IMR-90 (cell line): ENCODE measurements at places on chromosomes 1 and 21.

DNA sequence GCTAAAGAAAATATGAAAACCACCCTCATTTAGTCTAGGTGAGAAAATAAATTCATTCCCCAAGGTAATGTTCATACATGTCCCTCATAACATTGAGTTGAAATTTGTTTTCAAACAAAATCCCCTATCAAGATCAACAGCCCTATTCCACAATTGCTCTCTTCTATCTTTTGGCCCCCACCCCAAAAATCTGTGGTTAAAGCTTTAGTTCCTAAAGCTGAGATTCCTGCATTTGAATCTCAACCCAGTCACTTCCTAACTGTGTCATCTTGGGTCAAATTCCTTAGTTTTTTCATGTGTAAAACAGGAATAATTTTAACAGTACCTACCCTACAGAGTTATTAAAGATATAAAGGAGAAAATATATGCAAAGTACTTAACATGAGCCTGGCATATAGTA lies 22.0 kb downstream of the KIAA0319L start:
- peak; percentile 7 for DNase-seq

DNA sequence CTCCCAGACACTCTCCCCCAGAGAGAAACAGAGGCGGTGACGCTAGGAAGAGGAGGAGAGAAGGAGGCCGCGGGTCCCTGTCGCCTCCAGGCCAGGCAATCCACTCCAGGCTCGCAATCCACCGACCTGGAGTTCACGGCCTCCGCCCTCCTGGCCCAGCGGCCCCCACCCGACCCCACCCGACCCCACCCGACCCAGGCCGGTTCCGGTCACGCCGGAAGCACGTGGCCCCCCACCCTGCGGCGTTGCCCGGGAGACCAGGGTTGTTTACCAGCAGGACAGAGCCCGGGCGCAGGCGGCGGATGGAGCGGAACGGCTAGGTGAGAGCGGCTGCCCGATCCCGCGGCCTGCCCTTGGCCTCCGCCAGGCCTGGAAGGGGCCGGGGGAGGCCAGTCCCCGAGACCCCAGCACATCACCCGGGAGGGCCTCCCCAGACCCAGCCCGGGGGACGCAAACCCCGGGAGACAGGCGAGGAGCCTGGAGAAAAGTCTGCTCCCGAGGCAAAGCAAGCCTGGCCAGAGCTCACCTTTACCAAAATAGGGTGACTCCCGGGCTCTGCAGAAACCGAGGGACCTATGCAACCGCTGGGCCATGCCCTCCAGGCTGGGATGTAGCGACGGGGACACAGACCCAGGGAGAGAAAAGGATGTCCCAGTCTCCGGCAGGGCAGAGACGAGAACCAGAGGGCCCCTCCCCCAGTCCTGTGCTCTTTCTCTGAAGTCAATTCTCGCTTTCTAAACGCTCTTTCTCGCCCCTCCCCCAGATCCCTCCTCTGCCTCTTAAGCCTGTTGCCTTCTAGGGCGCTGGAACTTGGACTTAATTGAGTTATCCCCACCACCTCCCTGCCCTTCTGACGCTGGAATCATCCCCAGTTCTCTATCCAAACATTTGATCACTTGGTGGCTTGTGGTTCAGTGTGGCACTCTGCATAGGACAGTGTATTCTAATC lies at the start of the genes PLA2G2C and UBXN10:
Gene PLA2G2C (minus strand): TSS at position 685 of the 949 bp plus-strand sequence. CDS start 9,155 bp downstream, outside the sequence.
Gene UBXN10 (plus strand): TSS at position 263 of the 949 bp plus-strand sequence. CDS start 4,466 bp downstream, outside the sequence.
- no peak for DNase-seq

- no peak for DNase-seq
Measured at GRCh38 chr1:94384485-94385265, 33.5 kb upstream of the ABCD3 start.

DNA sequence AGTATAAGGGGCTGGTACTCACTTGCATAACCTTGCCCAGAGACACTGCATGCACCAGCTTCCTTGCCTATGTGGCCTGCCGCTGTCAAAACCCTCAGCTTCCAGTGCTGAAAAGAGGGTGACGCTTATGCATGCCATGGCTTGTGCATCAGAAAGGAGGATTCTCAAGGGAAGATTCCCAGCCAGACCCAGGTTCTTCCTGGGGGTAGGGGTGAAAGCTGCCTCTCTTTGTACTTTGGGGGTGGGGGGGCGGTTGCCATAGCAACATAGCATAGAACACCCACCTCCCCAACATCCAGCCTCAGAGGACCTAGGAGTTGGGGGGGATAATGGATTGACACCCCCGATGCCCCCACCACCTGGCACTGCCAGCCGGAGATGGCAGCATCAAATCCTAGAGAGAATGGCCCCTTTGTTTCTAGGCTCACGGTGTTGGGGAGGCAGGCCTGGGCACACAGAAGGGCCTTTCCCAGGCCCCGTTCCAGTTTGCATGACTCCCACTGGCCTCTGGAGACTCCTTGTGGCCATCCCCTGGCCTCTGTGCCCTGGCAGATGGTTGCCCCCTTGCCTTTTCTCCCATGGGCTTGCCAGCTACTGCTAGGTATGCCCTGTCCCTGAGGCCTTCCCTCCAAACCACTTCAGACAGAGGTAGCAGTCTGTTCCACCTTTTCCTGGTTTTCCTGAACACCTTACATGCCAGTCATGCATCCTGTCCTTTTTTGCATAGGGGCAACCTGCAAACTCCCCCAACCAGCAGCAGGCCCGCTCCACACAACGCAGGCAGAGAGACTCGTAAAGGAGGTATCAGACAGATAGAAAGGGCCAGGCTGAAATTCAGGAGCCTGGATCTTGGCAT lies 44.6 kb downstream of the RHBG start:
- no peak for DNase-seq

DNA sequence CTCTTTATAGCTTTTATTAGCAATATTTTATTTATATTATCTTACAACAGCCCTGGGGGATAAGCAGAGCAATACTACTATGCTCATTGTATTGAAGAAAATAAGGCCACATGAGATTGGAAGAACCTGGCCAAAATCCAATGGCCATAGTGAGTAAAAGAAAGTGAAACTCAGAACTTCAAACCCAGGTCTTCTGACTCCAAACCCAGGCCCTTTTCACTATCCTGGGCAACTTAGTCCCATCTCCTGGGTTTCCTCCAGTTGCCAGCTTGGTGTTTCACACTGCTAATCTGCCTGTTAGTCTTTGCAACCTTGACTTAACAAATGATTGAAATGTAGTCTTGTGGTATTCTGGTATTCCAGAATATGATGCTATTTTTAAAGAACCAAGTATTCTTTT lies 22.4 kb upstream of the EXO1 start:
- DNase-seq = peak; percentile 52

- DNase-seq = peak; percentile 79
Measured at GRCh38 chr1:64881281-64881680, 85.1 kb downstream of the JAK1 start.

DNA sequence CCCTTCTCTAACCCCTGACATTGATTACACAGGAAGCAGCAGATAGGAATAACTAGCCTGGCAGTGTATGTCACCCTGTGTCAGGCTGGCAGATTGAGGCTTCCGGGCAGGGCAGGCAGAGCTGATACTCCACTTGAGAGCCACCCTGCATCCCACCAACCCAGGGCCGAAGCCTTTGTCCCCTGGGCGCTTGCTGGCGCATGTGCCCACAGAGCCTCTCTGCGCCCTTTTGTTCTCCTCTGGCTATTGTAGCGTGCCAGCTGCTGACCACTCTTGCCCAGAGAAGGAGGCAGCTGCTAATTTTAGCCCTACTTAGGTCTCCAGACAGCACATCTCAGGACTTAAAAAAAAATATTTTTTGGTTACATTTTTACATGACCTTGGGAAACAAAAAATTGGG lies 304.9 kb downstream of the HHAT start:
- DNase-seq = no peak

DNA sequence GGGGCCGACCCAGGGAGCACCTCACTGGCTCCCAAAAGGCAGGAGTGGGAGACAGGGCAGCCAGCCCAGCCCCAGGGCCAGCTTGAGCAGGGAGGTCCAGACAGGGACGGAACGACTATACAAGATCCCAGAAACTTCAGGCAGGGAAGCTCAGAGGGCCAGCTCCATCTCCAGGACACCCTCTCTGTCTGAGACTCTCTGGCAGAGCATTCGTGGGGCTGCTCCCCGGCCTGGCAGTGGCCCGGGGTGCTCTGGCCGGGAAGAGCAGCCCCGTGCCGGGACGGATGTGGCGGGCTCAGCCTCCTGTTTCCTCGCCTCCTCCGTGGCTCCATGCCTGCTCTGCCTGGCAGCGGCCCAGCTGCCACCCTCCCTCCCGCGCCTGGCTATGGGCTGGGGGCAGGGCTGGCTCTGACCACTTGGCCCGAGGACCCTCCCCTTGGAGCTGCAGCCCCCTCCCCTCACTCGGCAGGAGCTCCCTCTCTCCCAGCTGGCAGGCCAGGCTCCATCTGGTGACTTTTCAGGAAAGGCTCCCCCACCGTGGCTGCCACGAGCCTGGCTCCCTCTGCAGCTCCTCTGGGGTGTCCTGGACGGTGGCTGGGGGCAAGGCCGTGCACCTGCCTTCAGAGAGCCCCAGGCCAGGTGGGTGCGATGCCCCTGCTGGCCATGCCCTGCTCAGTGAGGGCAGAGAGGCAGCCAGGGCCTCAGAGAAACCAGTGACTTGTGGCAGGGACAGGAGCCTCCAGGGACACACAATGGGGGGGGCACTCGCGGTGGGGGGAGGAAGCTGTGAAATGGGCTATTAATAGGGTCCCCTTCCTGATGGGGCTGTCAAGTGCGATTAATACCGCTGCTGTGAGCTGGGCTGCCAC lies 5.6 kb upstream of the PLCH2 start:
- DNase-seq = no peak

- DNase-seq = peak; percentile 40
Measured at GRCh38 chr1:206467915-206468314, 2.4 kb upstream of the IKBKE start.

GRCh38 chr1:116429821-116430374 lies 56.9 kb downstream of the ATP1A1 start:
- DNase-seq = no peak

DNA sequence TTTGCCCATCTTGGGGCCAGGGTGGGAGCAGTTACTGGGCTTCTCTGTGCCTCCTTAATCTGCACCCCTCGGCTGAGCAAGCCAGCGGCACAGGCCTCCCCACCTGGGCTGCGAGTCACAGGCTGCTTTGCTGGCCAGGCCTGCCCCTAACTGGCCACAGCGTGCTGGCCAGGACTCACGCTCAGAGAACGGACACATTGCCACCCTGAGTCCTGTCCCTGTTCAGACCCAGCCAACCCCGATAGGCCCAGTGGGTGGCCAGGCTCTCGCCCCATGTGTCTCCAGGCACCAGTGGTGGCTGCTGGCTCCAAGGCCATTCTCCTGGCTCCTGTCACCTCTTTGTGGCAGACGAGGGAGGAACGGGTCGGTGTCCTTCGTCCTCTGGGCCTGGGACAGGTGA lies 61.3 kb downstream of the MORN1 start:
- no peak for DNase-seq

- DNase-seq = peak; percentile 88
Measured at GRCh38 chr1:32142446-32143301, 34.8 kb downstream of the KPNA6 start.
